ENCODE measurements at places on chromosomes 7 and 10.

GRCh38 chr7:105655500-105656380, 74.4 kb upstream of the EFCAB10 start:
- H3K4me3 ChIP-seq = no peak overlapping the region
- H3K27ac ChIP-seq = no peak overlapping the region
- H3K4me1 ChIP-seq = peaks cover 17% of the 10 kb centered on the region
- no peaks in the 10 kb centered on the region for H3K27me3 ChIP-seq
- DNase-seq = peak; percentile 57

- no peak for DNase-seq
- no peaks in the 10 kb centered on the region for H3K36me3 ChIP-seq
- H3K4me3 ChIP-seq = no peak overlapping the region
- no peaks in the 10 kb centered on the region for H3K27me3 ChIP-seq
- peaks cover 5% of the 10 kb centered on the region for H3K4me1 ChIP-seq
Measured at GRCh38 chr7:152402384-152403250, 33.2 kb downstream of the KMT2C start.

DNA sequence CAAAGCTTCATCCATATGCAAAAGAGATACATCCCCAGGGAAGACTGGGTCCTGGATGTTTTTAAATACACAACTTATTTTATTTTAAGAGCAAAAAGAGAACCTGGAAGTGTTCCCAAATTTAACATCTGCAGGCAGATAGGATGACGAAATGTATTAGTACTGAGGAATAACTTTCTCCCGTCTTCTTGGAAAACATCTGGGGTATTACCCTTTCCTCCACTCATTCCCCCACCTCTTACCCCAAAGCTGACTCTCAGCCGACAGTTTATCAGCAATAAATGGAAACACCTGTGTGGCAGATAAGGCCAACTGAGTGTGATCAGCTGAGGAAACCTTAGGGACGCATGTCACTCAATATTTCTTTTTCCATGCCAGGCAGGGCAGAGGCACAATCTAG, 435.6 kb upstream of the NPVF start:
- H3K4me1 ChIP-seq = peaks cover 15% of the 10 kb centered on the region
- H3K27ac ChIP-seq = no peak overlapping the region
- no peak overlapping the region for H3K4me3 ChIP-seq
- no peaks in the 10 kb centered on the region for H3K27me3 ChIP-seq
- no peaks in the 10 kb centered on the region for H3K36me3 ChIP-seq
- no peak for DNase-seq

DNA sequence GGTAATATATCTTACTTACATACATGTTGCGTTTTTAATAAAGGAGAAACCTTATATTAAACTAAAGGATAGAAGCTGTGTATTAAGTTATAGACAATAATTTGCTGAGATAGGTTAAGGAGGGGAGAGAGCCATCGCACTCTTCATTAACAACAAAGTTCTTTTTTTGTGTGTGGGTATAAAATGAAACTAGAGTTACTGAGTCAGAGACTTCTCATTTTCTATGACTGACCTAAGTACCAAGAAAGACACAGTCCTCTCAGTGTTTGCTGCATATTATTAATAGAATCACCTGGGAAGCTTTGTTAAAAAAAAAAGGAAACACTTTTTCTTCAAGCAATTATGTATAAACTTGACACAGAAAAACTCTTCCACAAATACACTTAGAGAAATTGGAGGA, 31.4 kb downstream of the FEZF1 start:
- H3K4me3 ChIP-seq = no peak overlapping the region
- no peak for DNase-seq
- no peaks in the 10 kb centered on the region for H3K4me1 ChIP-seq
- no peak overlapping the region for H3K27ac ChIP-seq
- H3K36me3 ChIP-seq = no peaks in the 10 kb centered on the region
- H3K27me3 ChIP-seq = no peaks in the 10 kb centered on the region

DNA sequence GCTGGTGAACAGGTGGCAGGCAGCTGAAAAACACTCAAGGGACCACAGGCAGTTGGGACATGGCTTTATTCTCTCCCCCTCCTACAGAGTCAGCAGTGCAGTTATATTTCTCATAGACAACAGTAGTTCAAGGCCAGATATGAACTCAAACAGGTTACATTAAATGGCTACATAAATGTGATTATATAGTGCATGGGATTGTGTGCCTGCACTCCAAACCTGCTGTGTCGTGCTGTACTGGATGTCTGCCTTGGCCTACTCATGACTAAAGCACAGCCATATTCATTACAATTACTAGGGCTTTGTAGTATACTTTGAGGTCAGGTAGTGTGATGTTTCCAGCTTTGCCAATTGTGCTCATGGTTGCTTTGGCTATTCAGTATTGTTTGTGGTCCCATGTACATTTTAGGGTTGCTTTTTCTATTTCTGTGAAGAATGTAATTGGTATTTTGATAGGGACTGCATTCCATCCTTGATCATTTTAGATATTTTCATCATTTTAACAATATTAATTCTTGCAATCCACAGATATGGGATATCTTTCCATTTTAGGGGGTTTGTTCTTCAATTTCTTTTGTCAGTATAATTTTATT, 393.6 kb downstream of the CNTNAP2 start:
- H3K27me3 ChIP-seq = no peaks in the 10 kb centered on the region
- DNase-seq = no peak

- DNase-seq = no peak
- no peak overlapping the region for H3K27ac ChIP-seq
- no peak overlapping the region for H3K4me3 ChIP-seq
- H3K36me3 ChIP-seq = no peaks in the 10 kb centered on the region
- no peaks in the 10 kb centered on the region for H3K27me3 ChIP-seq
- H3K4me1 ChIP-seq = no peaks in the 10 kb centered on the region
Measured at GRCh38 chr7:71657386-71657785, 525.4 kb downstream of the GALNT17 start.

DNA sequence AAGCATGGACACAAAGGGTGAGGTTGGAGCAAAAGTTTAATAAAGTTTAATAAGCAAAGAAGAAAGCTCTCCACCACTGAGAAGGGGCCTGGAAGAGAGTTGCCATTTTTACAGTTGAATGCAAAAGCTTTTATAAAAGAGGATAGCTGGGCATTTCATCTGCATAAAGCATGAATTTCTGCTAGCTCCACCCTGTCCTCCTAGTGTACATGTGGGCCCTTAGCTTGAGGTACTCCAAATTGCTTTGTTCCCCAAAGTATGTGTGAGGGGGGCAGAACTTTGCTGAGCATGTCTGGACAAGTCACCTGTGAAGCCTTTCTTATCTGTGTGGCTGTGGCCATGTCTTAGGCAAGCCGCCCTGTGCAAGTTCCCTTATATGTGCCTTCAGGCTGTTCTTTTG, 22.6 kb upstream of the CROT start:
- no peak overlapping the region for H3K27ac ChIP-seq
- H3K4me3 ChIP-seq = no peak overlapping the region
- H3K27me3 ChIP-seq = no peaks in the 10 kb centered on the region
- H3K36me3 ChIP-seq = no peaks in the 10 kb centered on the region

- DNase-seq = no peak
- H3K4me1 ChIP-seq = no peaks in the 10 kb centered on the region
- H3K27me3 ChIP-seq = no peaks in the 10 kb centered on the region
- H3K27ac ChIP-seq = no peak overlapping the region
- H3K36me3 ChIP-seq = no peaks in the 10 kb centered on the region
- no peak overlapping the region for H3K4me3 ChIP-seq
Measured at GRCh38 chr7:85160223-85160622, 26.6 kb downstream of the SEMA3D start.

DNA sequence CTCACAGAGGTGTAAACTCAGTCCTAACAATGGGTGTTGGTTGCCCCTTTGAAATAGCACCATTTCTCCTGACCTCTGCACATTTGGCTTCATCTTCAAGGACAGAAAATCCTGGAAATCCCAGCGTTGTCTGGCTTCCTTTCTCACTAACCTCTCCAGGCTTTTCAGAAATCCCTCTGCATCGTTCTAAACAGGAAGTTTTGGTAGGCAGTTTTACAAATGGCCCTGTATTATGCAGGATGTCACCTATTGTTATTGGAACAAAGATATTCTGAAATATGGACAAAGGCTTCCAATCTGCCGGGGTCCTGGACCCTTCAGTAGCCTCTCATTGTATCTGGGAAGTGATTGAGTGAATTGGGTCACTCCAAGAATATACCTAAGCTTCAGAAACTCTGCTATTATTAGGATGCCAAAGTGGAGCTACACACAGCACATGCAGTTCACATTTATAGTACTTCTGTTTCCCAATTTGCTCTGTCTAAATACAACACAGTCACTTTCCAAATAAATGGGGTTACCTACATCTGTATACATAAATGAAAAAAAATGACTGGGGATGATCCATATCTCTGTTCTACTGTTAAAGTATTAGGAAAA, 134.8 kb upstream of the KLF6 start:
- no peaks in the 10 kb centered on the region for H3K27me3 ChIP-seq
- H3K27ac ChIP-seq = no peak overlapping the region
- H3K4me3 ChIP-seq = no peak overlapping the region
- no peaks in the 10 kb centered on the region for H3K36me3 ChIP-seq
- DNase-seq = no peak

DNA sequence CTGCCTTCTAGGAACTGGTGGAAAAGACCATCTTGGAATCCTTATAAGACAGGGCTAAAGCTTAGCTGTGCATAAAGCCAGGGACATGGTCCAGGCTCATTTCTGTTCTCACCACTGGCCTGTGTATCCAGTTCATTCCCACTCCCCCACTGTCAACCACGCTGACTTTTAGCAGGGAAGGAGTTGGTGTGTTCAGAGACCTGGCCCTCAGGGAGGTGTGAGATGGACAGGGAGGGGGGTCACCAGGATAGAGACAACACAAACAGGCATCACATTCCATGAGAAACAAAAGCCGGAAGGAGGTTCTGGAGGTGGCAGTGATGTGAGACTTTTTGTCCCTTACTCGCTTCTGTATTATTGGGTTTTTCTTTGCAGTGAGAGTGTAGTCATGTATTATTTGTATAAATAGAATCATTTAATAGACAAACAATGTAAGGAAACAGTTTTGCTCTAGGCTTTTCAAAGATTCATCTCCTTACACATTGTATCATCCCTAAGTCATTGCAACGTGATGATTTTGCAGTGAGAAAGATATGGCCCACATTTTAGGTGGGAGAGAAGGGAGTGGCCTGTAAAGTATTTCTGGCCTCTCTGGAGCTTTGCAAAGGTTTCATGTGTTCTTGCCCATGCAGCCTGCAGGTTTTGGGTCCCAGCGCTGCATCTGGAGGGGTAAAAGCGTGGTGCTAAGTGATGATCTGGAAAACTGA, 52.0 kb downstream of the EEPD1 start:
- no peak overlapping the region for H3K4me3 ChIP-seq
- peaks cover 21% of the 10 kb centered on the region for H3K4me1 ChIP-seq
- H3K27me3 ChIP-seq = no peaks in the 10 kb centered on the region
- H3K36me3 ChIP-seq = no peaks in the 10 kb centered on the region
- no peak overlapping the region for H3K27ac ChIP-seq
- DNase-seq = no peak

DNA sequence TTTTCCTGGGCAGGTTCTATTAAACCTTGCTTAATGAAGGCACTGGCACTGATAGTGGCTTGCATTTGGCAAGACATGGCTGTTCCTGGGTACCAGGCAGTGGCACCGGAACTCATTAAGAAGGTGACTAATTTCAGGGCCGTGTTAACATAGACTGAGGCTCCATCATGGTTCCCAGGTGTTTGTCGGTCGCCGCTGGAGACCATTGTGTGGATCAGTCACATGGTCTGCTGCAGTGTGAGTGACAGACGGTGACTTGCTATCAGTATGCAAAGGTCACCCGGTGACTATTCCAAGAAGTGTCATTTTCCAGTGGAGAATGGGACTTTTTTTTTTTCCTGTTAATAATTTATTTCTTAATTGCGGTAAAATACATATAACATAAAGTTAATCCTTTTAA, 106.3 kb downstream of the INSYN2A start:
- DNase-seq = no peak
- H3K4me1 ChIP-seq = no peaks in the 10 kb centered on the region
- no peaks in the 10 kb centered on the region for H3K36me3 ChIP-seq
- no peak overlapping the region for H3K4me3 ChIP-seq

GRCh38 chr10:76388321-76389023, 957.0 kb downstream of the LRMDA start:
- no peak overlapping the region for H3K27ac ChIP-seq
- H3K27me3 ChIP-seq = no peaks in the 10 kb centered on the region
- no peaks in the 10 kb centered on the region for H3K36me3 ChIP-seq
- H3K4me3 ChIP-seq = no peak overlapping the region

DNA sequence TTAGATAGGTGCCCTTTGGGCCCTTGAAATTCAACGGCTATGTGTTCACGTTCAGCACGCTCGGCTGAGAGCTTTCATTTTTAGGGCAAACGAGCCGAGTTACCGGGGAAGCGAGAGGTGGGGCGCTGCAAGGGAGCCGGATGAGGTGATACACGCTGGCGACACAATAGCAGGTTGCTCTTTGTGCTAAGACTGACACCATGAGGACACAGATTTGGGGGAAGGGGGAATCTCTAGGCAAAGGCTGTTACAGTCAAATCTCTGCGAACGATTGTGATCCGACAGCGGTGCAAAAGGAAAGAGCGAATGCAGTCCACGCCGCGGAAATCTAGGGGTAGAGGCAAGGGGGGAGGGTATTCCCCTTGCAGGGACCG, 667 bp downstream of the KLLN start:
- no peaks in the 10 kb centered on the region for H3K36me3 ChIP-seq
- no peak for DNase-seq
- H3K27me3 ChIP-seq = no peaks in the 10 kb centered on the region
- H3K27ac ChIP-seq = peak overlapping the region; percentile 97
- peaks cover 2% of the 10 kb centered on the region for H3K4me1 ChIP-seq

DNA sequence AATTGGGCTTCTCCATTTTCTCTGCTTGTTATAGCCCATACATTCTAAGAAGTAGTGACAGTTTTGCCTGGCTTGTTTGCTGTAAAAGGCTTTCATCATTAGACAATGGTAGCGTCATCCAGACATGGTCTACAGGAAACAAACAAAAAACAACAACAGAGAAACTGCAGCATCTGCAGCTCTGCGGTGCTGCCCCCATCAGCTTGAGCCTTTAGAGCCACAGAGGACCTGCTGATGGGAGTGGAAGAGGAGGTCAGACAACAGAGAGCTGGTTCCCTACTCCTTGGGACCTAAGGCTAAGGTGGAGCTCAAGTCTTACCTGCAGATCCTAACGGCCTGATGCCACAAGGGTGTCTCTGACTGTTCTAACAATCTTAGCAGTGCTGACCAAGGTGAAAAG, 3.1 kb downstream of the INA start:
- no peaks in the 10 kb centered on the region for H3K36me3 ChIP-seq
- H3K27ac ChIP-seq = no peak overlapping the region
- H3K4me1 ChIP-seq = peaks cover 8% of the 10 kb centered on the region
- H3K27me3 ChIP-seq = no peaks in the 10 kb centered on the region
- no peak overlapping the region for H3K4me3 ChIP-seq

GRCh38 chr7:38889872-38890432, 19.0 kb downstream of the VPS41 start:
- no peaks in the 10 kb centered on the region for H3K4me1 ChIP-seq
- no peaks in the 10 kb centered on the region for H3K27me3 ChIP-seq
- no peak for DNase-seq
- H3K36me3 ChIP-seq = no peaks in the 10 kb centered on the region
- H3K27ac ChIP-seq = no peak overlapping the region

GRCh38 chr10:24642921-24643678, 80.6 kb downstream of the ARHGAP21 start:
- no peak overlapping the region for H3K4me3 ChIP-seq
- peaks cover 2% of the 10 kb centered on the region for H3K4me1 ChIP-seq
- no peaks in the 10 kb centered on the region for H3K36me3 ChIP-seq
- no peaks in the 10 kb centered on the region for H3K27me3 ChIP-seq
- no peak for DNase-seq
- H3K27ac ChIP-seq = no peak overlapping the region

GRCh38 chr10:60298408-60299389, 91.0 kb downstream of the ANK3 start:
- no peaks in the 10 kb centered on the region for H3K27me3 ChIP-seq
- H3K4me1 ChIP-seq = peaks cover 2% of the 10 kb centered on the region
- H3K27ac ChIP-seq = no peak overlapping the region
- DNase-seq = no peak
- H3K4me3 ChIP-seq = no peak overlapping the region

All from ovary (tissue), 10 donors.